ENCODE measurements at places on chromosomes 1 and 21. TPM values are rescaled to one million over a fixed set of nuclear protein-coding genes. Genes with fewer than 3 reads are reported as not detected.
A peak's percentile ranks its signal among the peaks of the same experiment; 100 is the strongest.

DNA sequence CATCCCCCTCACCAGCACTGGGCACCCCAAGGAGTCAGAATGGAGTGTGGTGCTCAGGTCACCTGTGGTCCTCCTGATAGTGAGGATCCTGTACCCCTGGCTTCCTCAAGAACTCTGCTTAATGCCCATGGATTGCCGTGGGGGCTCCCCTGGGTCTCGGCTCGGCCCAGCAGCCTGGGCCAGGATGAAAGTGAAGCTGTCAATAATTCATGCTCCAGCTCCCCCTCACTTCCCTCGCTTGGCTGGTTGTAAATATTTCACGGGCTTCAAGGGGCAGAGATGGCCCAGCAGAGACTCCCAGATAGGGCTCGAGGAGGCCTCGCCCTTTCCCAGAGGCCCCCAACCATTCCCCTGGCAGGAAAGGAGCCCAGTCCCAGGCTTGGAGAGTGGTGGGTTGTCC, 42.6 kb upstream of the KCNA10 start:
- H3K36me3 ChIP-seq: no peaks in the 10 kb centered on the region
- no peaks in the 10 kb centered on the region for H3K4me1 ChIP-seq
- no peaks in the 10 kb centered on the region for H3K27me3 ChIP-seq
- DNase-seq: peak; percentile 31
- no peak overlapping the region for H3K4me3 ChIP-seq

DNA sequence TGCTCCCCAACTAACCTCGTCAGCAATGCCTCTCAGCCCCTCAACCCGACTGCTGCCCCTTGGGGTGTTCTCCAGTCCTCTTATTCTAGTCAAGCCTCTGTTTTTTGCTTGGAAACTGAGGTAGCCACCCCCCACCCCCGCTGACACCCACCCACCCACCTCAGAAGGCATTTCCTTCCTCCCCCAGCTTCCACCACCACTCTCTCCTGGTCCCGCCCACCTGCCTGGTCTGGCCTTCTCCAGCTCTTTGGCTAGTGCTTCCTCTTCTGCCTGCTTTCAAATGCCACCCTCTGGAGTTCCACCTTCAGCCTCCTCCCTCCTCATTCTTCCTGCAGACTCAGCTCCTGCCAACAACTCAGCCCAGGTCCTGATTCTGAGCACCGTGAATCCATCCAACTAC, 35.3 kb downstream of the OLFML2B start:
- H3K4me3 ChIP-seq: no peak overlapping the region
- no peaks in the 10 kb centered on the region for H3K4me1 ChIP-seq
- no peaks in the 10 kb centered on the region for H3K36me3 ChIP-seq

GRCh38 chr1:29499104-29499650, 262.9 kb downstream of the PTPRU start:
- no peaks in the 10 kb centered on the region for H3K36me3 ChIP-seq
- DNase-seq: no peak
- no peaks in the 10 kb centered on the region for H3K4me1 ChIP-seq
- H3K27me3 ChIP-seq: no peaks in the 10 kb centered on the region
- no peak overlapping the region for H3K4me3 ChIP-seq

DNA sequence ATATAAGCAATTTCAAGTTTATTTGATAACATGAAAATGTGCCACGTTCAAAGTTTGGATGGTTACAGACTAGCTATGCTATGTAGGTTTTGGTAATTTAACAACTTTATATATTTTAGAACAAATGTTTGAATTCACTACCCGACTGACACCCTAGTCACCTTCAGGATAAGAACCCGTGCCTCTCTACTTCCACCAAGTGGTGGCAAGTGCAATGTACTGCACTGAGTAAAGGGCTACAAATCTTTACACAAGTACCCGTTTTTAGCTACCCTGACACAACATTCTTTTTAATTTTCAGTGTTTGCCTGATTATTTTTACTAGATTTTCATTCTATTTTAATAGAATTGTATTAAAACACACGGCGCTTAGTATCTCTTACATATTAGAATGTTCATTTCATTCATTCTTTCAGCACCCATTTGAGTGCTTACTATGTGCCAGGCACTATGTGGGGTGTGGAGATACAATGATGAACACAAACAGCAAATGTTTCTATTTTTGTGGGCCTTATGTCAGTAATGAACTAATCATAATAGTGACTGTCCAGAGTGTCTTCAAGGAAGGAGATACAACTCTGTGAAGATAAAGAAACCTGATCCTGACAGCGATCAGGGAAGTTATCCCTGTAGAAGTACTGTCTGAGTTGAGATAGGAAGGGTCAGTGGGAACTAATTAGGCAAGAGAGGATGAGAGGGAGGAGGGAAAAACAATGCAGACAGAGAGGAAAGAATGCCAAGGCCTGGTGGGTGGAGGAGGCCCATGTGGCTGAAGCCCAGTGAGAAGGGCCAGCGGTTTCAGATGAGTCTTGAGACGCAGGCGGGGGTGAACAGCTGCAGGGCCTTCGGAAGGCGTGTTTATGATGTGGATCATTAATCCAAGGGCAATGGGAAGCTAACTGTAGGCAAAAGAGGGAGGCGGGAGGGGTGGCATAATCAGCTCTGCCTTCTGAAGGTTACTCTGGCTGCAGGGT, 3.8 kb downstream of the LCA5L start:
- DNase-seq: no peak
- H3K4me3 ChIP-seq: no peak overlapping the region
- H3K27ac ChIP-seq: no peak overlapping the region
- no peaks in the 10 kb centered on the region for H3K27me3 ChIP-seq
- no peaks in the 10 kb centered on the region for H3K36me3 ChIP-seq
- peaks cover 3% of the 10 kb centered on the region for H3K4me1 ChIP-seq

DNA sequence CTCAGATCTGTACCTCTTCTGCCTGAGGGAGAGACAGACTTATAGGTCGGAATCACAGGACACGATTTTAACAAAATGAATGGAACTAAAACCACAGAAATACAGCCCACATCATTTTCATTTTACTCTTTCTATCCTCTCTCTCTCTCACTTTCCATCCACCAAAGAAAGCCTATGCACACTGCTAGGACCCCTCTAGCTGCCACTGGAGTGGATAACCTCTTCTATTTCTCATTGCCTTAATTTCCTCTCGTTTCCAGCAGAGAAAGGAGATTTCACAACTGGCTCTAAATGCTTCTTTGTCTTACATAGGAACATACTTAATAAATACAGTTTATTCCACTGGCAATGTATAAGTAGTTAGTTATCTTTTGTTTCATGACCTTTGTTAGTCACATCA, 867.8 kb upstream of the ADGRL4 start:
- no peaks in the 10 kb centered on the region for H3K36me3 ChIP-seq
- no peaks in the 10 kb centered on the region for H3K27me3 ChIP-seq
- H3K27ac ChIP-seq: no peak overlapping the region
- no peaks in the 10 kb centered on the region for H3K4me1 ChIP-seq

- no peak overlapping the region for H3K4me3 ChIP-seq
- peak; percentile 1 for DNase-seq
- H3K27ac ChIP-seq: no peak overlapping the region
- no peaks in the 10 kb centered on the region for H3K27me3 ChIP-seq
- H3K36me3 ChIP-seq: no peaks in the 10 kb centered on the region
Observed at GRCh38 chr1:189899686-189900425, 577.8 kb downstream of the BRINP3 start.

DNA sequence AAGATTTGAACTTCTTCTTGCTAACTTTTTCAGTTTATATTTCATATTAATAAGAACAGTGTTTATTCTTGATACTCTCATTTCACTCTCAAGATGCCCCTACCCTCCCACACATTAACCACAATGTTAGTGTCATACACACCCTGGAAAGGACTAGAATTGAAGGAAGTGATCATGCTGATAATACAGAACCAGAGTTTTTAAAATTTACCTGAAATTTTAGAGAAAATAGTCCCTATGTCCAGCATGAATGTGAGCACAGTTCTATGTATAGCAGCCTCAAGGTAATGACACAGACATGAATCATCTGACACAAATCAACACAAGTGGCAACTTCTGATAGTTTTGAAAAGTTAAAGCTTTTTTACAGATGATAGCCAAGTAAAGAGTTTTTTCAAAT, 26.0 kb downstream of the RGS1 start:
- no peak for DNase-seq
- H3K27me3 ChIP-seq: no peaks in the 10 kb centered on the region
- no peaks in the 10 kb centered on the region for H3K36me3 ChIP-seq
- H3K4me1 ChIP-seq: no peaks in the 10 kb centered on the region

GRCh38 chr1:172162236-172162635, 258.2 kb upstream of the C1orf105 start:
- no peaks in the 10 kb centered on the region for H3K4me1 ChIP-seq
- no peak overlapping the region for H3K27ac ChIP-seq
- H3K4me3 ChIP-seq: no peak overlapping the region
- no peaks in the 10 kb centered on the region for H3K27me3 ChIP-seq
- DNase-seq: no peak
- no peaks in the 10 kb centered on the region for H3K36me3 ChIP-seq

- no peak overlapping the region for H3K4me3 ChIP-seq
- no peak overlapping the region for H3K27ac ChIP-seq
- no peaks in the 10 kb centered on the region for H3K4me1 ChIP-seq
- H3K27me3 ChIP-seq: no peaks in the 10 kb centered on the region
- DNase-seq: no peak
Observed at GRCh38 chr1:76428028-76428427, 353.5 kb downstream of the ST6GALNAC3 start.

- H3K36me3 ChIP-seq: no peaks in the 10 kb centered on the region
- H3K4me3 ChIP-seq: no peak overlapping the region
- no peaks in the 10 kb centered on the region for H3K27me3 ChIP-seq
- no peaks in the 10 kb centered on the region for H3K4me1 ChIP-seq
- H3K27ac ChIP-seq: no peak overlapping the region
Observed at GRCh38 chr1:216457356-216457755, 34.1 kb upstream of the USH2A start.

DNA sequence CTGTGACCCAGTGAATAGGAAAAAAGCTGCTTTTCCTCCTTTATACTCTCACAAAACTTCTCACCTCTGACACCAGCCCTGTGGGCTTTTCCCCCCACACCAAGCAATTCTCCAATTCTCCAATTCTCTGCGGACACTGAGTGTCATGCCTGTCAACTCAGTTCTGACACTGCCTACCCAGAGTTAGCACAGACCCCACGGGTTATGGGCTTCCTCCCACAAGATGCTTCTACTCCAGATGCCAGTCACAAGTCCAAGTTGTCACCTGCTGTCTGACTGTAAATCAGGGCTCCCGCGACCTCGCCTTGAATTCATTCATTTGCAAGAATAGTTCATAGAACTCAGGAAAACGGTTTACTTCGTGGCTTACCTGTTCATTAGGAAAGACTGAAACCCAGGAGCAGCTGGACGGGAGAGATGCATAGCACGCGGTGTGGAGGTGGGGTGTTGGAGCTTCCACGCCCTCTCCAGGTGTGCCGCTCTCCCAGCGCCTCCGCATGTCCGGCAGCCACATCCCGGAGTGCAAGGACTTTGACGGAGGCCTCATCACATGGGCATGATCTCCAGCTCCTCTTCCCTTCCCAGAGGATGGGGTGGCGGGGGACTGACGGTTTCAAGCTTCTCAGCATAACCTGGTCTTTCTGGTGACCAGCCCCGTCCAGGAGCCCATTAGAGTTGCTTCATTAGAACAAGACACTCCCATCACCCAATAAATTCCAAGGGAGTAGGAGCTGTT, 154.7 kb downstream of the PGBD5 start:
- no peaks in the 10 kb centered on the region for H3K4me1 ChIP-seq
- H3K27ac ChIP-seq: no peak overlapping the region
- DNase-seq: no peak
- no peak overlapping the region for H3K4me3 ChIP-seq
- peaks cover 15% of the 10 kb centered on the region for H3K36me3 ChIP-seq

GRCh38 chr1:116671912-116672311, 4.4 kb upstream of the IGSF3 start:
- no peaks in the 10 kb centered on the region for H3K27me3 ChIP-seq
- H3K4me1 ChIP-seq: no peaks in the 10 kb centered on the region
- H3K27ac ChIP-seq: no peak overlapping the region
- DNase-seq: no peak
- no peak overlapping the region for H3K4me3 ChIP-seq

DNA sequence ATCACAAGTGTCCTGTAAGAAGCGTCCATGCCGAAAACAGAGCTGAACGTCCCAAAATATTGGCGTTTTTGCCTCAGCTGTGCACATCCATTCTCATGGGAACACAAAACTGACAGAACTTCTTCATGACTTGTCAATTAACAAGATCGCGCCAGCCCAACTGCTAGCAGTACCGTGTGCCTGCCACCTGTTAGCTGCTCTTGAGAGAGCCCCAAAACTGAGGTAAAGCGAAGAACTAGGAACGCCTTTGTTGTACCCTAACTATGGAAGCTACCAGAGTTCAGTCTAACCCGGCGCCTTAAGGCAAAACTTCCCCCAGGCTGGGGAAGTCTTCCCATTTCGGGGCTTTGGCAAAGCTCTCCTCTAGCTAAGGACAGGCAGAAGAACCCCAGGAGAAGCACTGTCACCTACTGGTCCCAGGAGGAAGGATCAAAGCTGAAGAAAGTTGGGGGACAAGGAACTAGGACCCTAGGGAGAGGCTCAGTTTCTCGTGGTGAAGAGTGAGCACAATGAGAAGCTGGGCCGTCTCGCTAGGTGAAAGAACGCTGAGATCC, 719 bp downstream of the EYA3 start:
- H3K4me3 ChIP-seq: peak overlapping the region; percentile 82
- no peaks in the 10 kb centered on the region for H3K27me3 ChIP-seq
- H3K36me3 ChIP-seq: no peaks in the 10 kb centered on the region
- H3K4me1 ChIP-seq: peaks cover 16% of the 10 kb centered on the region
- DNase-seq: no peak
- peak overlapping the region; percentile 94 for H3K27ac ChIP-seq

DNA sequence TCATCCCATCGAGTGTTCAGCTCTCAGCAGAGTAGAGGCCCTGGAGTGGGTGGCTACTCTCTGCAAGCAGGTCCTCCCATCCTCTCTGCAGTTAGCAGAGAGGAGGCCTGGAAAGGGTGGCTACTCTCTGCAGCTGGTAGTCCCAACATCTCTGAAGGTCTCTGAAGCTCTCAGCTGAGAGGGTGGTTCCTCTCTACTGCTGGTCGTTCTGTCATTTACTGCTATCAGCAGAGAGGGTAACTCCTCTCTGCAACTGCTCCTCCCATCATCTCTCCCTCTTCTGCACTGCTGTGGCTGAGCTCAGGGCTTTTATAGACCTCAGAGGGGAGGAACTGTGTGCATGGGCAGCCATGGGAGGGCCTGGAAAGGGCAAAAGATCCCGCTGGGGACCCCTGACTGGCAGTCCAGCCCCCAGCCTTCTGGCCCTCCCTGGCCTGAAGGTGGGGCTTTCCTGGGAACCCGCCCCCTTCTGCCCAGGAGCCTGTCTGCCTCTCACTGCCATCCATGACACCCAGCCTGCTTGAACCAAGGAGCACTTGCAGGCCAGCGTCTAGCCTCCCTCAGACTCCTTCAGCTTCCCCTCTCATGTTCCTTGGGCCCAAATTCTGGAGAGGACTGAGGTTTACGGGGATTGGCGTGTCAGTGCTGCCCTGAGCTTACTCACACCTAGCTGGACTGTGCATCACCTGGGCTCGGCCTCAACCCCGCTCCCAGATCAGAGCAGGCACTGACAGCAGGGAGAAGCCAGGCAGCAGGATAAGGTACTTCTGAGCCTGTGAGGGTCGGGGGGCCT, 898.3 kb upstream of the NEGR1 start:
- H3K4me3 ChIP-seq: no peak overlapping the region
- no peaks in the 10 kb centered on the region for H3K27me3 ChIP-seq
- H3K27ac ChIP-seq: no peak overlapping the region
- no peak for DNase-seq
- H3K4me1 ChIP-seq: no peaks in the 10 kb centered on the region

Gene RHCE
- 0.44 TPM for total RNA-seq

Gene BARHL2
- not detected for total RNA-seq

Gene S100A1
- 83.1 TPM for total RNA-seq

Gene SZRD1
- total RNA-seq: 127 TPM

Gene LIN28A
- total RNA-seq: not detected

Gene LRRC53
- not detected for total RNA-seq

Gene ASPM
- 0.69 TPM for total RNA-seq

Gene PTGS2
- 2.7 TPM for total RNA-seq

Gene DENND2C
- total RNA-seq: 2.5 TPM

Gene MANEAL
- 4.7 TPM for total RNA-seq

Gene CRP
- not detected for total RNA-seq

Gene OLIG1
- total RNA-seq: 1.5 TPM

Gene FAM131C
- total RNA-seq: 5.0 TPM
